ENCODE measurements at places on chromosomes 1 and 21.

DNA sequence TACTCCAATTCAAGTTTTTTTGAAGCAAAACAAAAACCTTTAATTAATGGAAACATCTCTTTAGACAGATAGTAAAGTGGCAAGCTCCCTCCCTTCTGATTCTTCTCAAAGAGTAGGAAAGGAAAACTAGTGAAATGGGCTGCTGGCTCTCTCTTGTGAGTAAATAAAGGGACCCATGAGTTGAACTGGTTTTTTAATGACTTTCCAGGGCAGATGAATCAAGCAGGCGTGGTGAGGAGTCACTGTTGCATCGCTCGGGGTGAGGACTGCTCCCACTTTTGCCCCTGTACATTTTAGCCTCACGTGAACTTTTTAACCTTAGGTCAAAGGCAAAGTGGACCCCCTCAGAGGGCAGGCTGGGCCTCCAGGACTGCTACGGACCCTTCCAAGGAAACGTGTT is 64.8 kb downstream of the ABCA4 start:
- no peak for DNase-seq

DNA sequence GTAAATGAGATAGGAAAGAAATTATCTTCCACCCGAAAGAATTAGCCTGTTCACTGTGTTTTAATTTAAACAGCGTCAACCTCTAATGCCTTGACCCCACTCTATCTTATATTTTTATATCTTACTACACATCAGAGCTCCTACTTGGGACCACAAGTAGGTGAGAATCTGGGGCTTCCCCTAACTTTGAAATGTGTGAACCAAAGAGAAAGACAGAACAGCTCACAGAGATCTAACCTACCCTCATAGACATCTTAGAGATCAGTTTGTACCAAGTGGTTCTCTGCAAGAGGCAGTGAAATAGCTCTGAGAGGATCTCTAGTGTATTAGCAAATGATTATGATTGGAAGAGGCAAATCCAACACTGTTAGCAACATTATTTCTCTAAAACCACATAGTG is 31.0 kb upstream of the IFI16 start:
- DNase-seq = no peak

- no peak for DNase-seq
These were observed 19.1 kb downstream of the TMEM51 start for GRCh38 chr1:15172405-15173259.

- DNase-seq = no peak
These were observed 74.9 kb downstream of the CAPZB start for GRCh38 chr1:19410393-19410792.

- no peak for DNase-seq
These were observed 265.2 kb downstream of the TNR start for GRCh38 chr1:175478217-175478616.

GRCh38 chr1:225888898-225889601 is at the start of gene LEFTY1:
Gene LEFTY1 (minus strand): TSS chr1:225889146. CDS start chr1:225889066, 80 bp downstream.
- DNase-seq = no peak

DNA sequence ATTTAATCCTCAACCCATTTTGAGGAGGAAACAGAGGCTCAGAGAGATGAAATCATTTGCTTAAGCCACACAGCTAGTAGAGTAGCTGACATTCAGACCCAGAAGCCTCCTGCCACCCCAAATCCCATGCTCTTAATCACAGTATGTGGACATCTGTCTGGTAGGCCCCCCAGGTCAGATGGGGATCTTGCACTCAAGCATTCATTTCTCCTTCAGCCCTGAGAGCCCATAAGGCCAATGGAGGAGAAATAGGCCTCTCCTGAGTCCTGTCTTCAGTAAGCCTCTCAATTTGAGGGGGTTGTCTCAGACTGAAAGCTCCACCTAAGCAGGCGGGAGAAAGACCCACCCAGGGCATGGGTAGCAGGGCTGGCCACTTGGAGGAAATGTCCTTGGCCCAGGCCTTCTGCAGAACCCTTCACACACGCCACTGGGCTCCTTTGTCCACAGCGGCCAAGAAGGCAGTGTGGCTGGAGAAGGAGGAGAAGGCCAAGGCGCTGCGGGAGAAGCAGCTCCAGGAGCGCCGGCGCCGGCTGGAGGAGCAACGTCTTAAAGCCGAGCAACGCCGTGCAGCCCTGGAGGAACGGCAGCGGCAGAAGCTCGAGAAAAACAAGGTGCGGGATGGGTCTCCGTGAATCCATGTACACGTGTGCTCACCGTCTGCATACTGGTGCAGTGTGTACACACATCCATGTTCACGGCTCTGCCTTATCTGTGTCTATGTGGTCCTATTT is 16.2 kb downstream of the MAP7D1 start:
- no peak for DNase-seq

DNA sequence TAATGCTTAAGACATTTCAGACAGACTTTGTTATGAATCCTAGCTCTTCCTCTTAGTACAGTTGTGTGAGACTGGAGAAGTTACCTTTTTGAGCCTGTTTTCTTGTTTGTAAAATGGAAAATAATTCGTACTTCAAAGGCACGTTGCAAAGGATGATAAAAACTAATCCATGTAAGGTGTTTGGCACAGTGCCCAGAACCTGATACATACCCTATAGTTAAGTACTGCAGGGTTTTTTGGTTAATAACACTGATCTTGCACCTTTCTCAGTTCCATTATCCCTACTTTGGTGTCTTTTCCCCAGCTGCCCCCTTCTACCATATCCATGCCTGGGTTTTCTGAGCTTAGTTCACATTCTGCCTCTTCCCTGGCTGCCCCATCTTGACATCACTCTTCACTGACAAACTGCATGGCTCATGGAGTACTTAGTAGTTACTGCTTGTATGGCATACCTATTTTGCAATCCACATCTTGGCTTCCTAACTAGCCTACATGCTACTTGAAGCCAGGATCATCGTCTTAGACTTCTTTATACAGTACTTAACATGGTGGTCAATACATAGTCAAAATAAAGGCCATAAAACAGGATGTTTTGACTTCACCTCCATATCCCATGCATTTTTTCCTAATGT is 10.1 kb downstream of the CCDC185 start:
- no peak for DNase-seq

DNA sequence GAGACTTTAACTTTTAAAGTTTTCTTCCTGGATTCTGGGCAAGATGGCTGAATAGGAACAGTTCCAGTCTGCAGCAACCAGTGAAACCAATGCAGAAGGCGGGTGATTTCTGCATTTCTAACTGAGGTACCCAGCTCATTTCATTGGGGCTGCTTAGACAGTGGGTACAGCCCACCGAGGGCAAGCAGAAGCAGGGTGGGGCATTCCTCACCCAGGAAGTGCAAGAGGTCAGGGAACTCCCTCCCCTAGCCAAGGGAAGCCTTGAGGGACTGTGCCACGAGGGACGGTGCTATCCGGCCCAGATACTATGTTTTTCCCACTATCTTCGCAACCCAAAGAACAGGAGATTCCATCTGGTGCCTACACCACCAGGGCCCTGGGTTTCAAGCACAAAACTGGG is 121.0 kb downstream of the VAV3 start:
- no peak for DNase-seq

DNA sequence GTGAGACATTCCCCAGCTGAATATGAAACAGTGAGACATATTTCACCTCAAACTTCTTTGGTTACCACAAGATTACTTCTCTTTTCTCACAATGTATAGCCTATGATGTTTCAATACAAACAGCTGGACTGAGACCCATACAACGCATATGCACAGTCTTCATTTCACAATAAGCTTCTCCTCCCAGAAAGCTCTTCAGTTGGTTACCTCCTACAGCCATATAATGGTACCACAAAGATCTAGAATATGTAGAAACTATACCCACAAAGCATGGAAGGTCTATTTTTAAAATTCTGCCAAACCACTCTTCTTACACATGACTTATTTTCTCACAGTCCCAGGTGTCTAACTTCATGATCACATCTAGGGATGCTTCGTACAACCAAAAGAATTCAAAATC is 70.8 kb downstream of the JAK1 start:
- no peak for DNase-seq

GRCh38 chr1:8152731-8153702 is 126.9 kb upstream of the ERRFI1 start:
- no peak for DNase-seq

GRCh38 chr1:29167904-29168303 is 13.8 kb downstream of the SRSF4 start:
- no peak for DNase-seq

DNA sequence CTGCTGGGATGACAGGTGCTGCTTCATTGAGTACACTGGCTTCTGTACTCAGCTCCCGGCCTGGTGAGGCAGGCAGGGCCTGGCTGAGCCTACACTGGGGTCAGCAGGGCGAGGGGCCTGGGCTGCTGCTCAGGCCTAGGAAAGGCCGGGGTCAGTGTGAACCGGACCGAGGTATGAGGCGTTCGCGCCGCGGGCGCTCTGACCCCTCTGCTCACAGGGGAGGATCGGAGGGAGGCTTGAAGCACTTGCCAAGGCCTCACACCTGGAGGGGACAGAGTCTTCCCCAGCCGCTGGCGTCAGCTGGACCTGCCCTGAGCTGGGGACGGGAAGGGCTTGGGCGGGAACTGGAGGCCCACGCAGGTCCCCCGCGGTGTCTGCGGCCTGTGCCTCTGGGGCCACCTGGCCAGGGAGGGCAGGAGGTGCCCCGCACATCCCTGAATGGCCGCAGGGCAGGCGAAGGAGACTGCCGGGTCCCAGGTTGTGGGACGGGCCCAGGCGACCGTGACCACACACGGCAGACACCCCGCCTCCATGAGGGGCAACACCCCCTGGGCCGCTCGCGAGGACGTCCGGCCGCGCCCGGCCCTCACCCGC is 466 bp downstream of the PEX10 start:
- DNase-seq = no peak

DNA sequence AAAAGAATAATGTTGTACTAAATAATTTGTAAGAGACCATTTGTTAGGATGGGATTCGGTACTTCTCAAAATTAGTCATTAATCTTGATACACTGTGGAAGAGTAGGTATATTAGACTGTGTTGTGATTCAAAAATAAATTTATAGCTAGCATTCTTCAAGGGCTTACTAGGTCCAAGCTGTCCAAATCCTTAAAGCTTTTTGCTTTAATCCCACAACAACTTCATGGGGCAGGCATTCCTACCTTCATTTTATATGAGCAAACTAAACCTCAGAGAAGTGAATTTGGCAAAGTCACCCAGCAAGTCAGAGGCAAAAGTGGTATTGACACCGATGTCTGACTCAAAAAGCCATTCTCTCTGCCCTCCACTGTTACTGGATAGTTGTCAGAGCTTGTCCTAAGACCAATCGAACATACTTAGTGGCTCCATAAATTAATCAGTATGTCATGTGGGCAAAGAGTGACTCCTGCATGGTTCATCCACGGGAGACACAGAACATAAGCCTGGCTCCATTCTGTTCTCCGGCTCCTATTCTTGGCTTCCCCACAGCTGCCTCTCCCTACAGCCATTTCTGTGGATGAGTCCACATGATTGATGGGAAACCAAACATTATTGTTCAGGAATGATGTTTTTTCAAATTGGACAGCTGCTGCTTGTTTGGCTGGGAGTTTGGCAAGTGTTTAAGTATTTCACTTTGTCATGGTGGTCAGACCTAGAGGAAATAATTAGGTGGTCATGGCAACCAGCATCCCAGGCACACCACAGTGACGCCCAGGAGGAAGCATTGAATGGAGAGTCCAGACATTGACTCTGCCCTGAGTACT is 133.4 kb upstream of the FGGY start:
- DNase-seq = no peak

DNA sequence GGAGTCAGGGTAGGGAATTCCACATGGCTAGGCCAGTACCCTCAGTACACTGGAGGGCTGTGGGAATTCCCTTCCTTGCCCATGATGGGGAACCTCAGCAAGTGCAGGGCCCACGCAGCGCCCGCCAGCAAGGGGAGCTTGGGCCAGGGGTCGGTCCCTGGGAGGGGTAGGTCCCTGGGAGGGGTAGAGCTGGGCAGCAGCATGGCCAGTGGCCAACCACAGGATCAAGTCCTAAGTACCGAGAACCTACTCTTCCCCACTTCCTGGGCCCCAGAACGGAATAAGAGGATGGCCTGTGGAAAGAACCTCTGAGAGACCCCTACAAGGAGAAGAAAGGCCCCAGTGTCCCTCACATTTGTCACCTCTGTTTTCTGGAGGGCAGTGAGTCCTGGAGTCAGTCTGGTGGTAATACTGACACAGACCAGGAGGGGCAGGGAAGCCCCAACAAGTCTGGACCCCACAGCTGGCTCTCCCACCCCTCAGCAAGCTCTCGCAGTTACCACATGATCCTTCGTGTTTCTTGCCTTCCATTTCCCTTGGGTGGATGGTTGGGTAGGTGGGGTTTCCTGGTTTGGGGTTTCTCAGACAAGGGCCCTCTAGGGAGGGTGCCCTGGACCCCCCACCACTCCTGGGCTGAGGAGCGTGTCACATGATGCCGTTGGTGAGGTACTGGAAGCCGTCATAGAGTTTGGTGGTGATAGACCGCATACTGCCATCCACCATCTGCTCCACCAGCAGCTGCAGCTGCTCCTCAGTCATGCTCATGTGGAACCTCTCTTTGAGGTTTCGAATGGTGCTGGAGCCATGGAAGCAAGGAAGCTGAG is 10.3 kb downstream of the ZNF687 start:
- DNase-seq = no peak

GRCh38 chr1:200889571-200889970 is 5.1 kb upstream of the INAVA start:
- DNase-seq = no peak

GRCh38 chr1:24679725-24680124 is 36.6 kb downstream of the SRRM1 start:
- no peak for DNase-seq

- DNase-seq = no peak
These were observed 1.2 kb downstream of the C2CD4D start for GRCh38 chr1:151838222-151839081.

DNA sequence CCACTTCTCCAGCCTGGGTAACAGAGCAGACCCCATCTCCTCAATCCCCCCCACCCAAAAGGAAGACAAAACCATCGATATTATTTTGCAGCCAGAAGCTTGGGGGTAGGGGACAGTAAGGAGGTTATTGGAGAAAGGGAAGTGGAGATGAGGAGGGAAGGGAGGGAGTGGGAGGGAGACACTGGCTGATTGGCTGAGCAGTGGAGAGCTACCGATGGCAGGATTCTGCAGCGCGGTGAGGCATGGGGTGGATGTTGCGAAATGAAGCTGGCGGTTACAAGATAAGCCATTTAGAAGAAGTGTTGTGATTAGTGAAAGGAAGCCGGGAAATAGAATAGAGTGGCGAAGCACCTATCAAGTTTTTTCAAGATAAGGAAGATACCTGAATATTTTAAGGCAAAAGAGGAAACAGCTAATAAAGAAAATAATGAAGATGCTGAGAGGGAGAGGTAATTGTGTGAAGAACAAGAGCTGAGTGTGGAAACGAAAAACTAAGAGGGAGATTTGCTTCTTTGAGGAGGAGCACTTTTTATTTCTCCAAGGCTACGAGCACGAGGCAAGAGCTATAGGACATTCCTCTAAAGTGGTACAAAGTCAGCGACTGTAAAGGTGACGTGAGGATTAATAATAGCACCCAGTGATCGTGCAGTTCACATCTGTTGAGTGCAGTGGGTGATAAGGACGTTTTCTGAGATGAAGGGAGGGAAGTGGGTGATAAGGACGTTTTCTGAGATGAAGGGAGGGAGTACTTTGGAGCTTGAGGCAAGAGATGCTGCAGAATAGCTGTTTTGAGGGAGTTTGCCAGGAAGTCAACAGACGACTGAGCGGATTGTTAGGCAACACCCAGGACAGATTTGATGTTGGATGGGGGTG is 103.2 kb upstream of the KIF26B start:
- no peak for DNase-seq

- no peak for DNase-seq
These were observed 11.5 kb downstream of the LRP8 start for GRCh38 chr1:53316424-53316765.

GRCh38 chr1:8911416-8912309 is 33.2 kb upstream of the ENO1 start:
- DNase-seq = no peak

GRCh38 chr1:165896277-165896676 is 68.9 kb downstream of the UCK2 start:
- no peak for DNase-seq

Measured in osteocyte (in vitro differentiated cells).